Mesangial cell (primary cell): ENCODE measurements at places on chromosomes 2 and 18. TPM values are rescaled to one million over a fixed set of nuclear protein-coding genes. Genes with fewer than 3 reads are reported as not detected.

Gene GAL3ST2
- total RNA-seq, result 1.0 TPM in 1 of 2 replicates, not detected in the other

Gene DBI
- 100 and 169 TPM in 2 replicates for total RNA-seq

Gene DES
- total RNA-seq, result 0.98 and 30.6 TPM in 2 replicates

Gene LTBP1
- total RNA-seq, result 69.7 and 109 TPM in 2 replicates

Gene CCNYL1
- 7.9 and 16.0 TPM in 2 replicates for total RNA-seq

Gene PRLH
- total RNA-seq, result not detected in 2 replicates

Gene CFAP53
- total RNA-seq, result 0.38 TPM in 1 of 2 replicates, not detected in the other

Gene TEX44
- not detected in 2 replicates for total RNA-seq

Gene BOLL
- total RNA-seq, result not detected in 2 replicates

Gene E2F6
- total RNA-seq, result 6.4 and 6.5 TPM in 2 replicates

Gene RUFY4
- not detected in 2 replicates for total RNA-seq
